ENCODE measurements at places on chromosomes 4 and X. TPM values are rescaled to one million over a fixed set of nuclear protein-coding genes. Genes with fewer than 3 reads are reported as not detected.

DNA sequence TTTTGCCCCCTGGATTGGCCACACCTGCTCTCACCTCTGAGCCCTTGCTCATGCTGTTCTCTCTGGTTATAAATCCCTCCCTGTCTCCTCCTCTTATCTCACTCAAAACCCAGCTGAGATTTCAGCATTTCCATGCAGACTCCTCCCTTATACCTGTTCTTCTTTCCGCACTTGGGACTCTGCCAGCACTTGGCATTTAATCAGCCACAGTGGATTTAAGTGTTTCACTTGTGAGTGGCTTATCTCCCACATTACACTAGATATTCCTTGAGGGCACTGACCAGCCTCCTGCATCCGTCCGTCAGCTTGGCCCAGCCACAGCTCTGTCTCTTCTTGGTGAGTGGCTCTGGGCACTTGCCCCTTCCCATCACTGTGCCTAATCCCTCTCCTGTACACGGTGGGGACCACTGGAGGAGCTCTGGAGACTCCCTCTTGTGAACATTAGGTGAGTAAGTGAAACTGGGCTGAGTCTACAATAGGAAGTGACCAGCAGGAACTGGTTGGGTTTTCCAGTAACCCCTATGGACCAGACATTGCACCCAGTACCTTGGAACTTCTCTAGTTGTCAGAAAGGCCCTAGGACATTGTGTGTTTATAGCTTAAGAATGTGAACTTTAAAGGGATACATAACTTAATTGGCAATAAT is 19.9 kb downstream of the FGFBP1 start:
- DNase-seq, result no peak

The CT45A10 gene
- polyA plus RNA-seq, result not detected

- no peak for DNase-seq
These were observed 23.3 kb downstream of the LIMCH1 start for GRCh38 chr4:41561244-41561643.

DNA sequence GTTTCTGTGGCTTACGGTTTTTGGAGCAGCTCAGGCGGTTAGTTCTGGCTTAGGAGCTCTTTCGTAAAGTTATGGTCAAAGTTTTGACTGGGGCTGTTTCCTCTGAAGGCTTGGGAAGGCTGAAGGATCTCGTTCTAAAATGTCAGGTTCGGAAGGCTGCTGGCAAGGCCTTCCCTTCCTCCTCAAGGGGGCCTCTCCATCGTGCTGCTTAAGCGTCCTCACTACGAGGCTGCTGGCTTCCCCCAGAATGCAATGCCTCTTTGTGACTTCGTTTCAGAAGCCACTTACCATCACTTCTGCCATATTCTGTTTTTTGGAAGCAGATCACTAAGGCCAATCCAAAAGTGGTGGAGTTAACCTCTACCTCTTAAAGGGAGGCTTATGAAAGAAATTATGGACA is 1196.4 kb upstream of the TENM3 start:
- DNase-seq, result no peak

- no peak for DNase-seq
These were observed 156.6 kb upstream of the ARSJ start for GRCh38 chr4:114136069-114136468.

- no peak for DNase-seq
These were observed 57.2 kb upstream of the MTMR1 start for GRCh38 chrX:150635952-150636351.

GRCh38 chr4:93267747-93268146 is 560.8 kb upstream of the ATOH1 start:
- DNase-seq, result no peak

The RPL34 gene
- 2,120 TPM for polyA plus RNA-seq

GRCh38 chr4:114599231-114599902 is 760 bp downstream of the UGT8 start:
- DNase-seq, result peak; percentile 36

GRCh38 chr4:154329939-154330338 is 161.7 kb downstream of the DCHS2 start:
- DNase-seq, result no peak

The GAB3 gene
- polyA plus RNA-seq, result 2.3 TPM

- no peak for DNase-seq
These were observed 83.1 kb downstream of the FAM53A start for GRCh38 chr4:1600811-1601532.

DNA sequence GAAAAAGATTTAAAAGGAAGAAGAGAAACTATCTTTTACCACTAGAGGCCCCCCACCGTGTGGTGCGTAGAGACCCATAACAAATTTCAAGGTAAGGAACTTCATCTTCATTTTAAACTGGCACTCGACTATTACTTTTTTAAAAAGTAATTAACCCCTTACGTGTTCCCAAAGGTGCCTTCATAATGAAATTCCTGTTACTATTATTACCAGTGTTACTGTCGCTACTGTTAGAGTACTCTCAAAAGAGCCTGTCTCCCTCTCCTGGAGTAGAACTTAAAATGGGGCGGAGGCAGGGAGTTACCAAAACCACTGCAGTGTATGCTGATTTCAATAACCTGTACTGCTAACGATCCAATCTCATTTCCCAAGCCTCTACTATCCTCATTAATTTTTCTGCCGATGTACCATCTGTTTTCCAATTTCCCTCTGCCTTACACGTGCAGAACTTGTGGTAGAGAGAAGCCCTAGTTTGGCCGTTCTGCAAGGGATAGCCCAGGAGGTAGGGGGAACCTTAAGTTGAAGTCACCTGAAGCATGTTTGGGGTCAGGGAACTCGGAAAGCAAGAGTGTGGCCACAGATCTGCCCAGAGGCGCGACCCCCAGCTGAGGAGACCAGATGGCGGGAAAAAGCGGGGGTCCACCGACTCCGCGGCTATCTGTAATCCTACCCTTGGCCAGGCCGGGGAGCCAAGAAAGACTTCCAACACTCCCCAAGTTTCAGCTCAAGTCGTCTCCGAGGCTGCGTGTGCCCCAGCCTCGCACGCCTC is 720 bp upstream of the STK26 start:
- DNase-seq, result no peak

The KIF4A gene
- polyA plus RNA-seq, result 17.0 TPM

DNA sequence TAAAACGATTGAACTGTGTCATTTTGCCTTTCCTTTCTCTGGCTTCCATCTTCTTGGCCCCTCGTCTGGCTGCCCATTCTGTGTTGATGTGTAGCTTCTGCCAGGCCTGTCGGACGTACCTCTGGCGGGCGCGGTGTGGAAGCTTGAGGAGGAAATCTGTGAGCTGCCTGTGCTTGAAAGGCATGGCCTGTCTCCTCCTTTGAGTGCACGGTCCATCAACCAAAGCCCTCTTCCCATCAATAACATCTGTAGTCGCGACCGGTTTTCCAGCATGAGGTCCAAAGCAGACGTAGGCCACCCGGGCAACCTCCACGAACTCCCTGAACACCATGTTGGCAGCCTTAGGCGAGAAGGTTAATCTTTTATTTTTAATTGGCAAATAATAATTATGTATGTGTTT is 202.7 kb downstream of the CRLF2 start:
- DNase-seq, result no peak

GRCh38 chrX:17497193-17497592 is 122.2 kb downstream of the NHS start:
- DNase-seq, result no peak

The OTUD6A gene
- polyA plus RNA-seq, result not detected

All from renal pelvis (tissue), 12 donors.